ENCODE measurements at places on chromosomes 1 and 21.

DNA sequence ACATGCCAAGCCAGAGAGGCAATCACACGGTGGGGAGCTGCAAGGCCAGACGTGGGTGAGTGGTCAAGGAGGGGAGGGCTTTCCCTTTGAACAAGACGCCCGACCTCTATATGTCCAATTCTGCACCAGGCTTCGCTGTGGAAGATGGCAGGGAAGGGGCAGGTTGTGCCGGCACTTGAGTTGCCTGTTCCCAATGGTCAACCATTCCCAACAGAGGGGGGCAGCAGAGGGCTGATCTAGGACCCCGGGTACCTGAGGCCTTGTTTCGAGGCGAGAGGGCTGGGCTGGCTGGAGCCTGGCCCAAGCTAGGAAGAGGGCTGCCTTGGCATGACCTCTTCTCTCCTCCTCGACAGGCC, 64.9 kb downstream of the TMEM53 start:
- DNase-seq, result no peak

GRCh38 chr1:200724064-200724463, 14.6 kb upstream of the CAMSAP2 start:
- DNase-seq, result no peak

DNA sequence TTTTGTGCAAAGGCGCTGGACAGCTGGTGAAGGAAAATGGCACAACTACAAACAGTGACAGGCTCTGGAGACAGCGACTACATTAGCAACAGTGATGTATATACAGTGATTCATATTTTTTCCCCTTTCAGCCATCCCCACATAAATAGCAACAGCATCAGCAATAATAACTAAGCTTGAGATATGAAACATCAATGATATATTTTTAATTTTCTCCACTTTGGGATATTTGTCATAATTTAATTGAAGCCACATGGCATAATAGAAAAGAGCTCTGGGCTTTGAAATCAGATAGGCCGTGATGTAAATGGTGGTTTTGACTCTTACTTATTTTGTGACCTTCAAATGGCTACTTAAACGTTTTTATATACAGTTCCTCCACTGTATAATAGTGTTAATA, 764.3 kb upstream of the PRMT6 start:
- no peak for DNase-seq

- no peak for DNase-seq
These were observed 187.0 kb downstream of the TPR start for GRCh38 chr1:186188004-186188539.

- no peak for DNase-seq
These were observed 99.5 kb downstream of the C4BPA start for GRCh38 chr1:207203541-207203940.

GRCh38 chr1:5254975-5255374, 600.6 kb downstream of the AJAP1 start:
- DNase-seq, result no peak

GRCh38 chr1:88922214-88922613, 30.8 kb upstream of the GTF2B start:
- no peak for DNase-seq

DNA sequence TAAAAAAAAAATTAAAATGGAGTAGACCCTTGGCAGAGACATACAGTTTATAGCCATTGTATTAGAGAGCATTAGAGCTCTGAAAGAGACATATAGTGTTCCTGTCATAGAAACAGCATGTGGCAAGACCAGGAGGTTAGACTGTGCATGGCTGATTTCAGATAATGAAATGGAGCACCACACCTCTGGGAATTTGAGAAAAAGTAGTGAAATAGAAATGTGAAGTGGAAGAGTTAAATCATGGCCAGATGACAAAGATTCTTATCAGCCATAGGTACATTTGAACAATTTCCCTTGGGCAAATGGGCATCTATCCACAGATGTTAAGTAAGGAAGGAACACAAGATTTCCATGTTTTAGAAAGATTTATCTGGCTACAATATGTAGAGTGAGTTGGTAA, 1083.1 kb downstream of the PLA2G4A start:
- DNase-seq, result no peak

DNA sequence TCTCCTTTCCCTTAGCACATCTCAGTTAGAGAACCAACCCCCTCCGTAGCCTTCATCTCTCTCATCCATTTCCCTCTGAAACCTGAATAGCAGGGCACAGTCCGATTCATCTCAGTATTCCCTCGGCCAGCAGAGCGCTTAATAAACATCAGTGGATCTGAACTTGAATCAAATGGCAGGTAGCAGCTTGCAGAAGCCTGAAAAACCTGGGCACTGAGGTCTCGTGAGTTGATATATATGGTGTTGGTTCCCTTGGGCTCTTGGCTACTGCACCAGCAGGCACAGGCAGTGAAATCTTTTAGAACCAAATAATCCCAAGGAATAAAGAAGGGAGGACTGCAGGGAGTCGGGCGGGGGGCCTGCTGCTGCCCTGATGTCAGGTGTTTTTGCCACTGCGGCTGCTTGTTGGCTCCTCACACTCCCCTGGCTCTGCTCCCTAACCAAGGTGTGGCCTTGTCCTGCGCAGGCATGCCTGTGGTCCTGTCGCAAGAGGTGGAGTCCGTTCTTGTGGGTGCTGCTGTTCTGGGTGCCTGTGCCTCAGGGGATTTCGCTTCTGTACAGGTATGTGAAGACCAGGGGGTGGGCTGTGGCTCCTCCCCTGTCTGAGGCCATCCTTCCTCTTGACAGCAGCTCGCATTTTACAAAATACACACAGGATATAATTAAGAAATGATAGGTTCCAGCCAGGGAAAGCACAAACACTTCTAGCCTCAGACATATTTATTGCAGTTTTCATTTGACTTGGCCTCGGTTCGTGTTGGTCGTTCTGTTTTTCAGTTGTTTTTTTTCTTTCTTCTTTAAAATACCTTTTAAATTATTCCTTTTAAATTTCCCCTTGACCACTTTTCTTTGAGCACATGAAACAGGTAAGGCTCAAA, 140.9 kb upstream of the HOOK1 start:
- DNase-seq, result no peak

GRCh38 chr1:79716447-79716846, 709.9 kb upstream of the ADGRL4 start:
- no peak for DNase-seq

GRCh38 chr1:117284399-117285215, 73.9 kb upstream of the VTCN1 start:
- no peak for DNase-seq

Data from activated CD4-positive, CD25-positive, alpha-beta regulatory T cell treated with anti-CD3 and anti-CD28 coated beads, Interleukin-2, amount 50 U/mL, for 16 hours (primary cell).